ENCODE measurements at places on chromosomes 16 and 17. TPM values are rescaled to one million over a fixed set of nuclear protein-coding genes. Genes with fewer than 3 reads are reported as not detected.

MSLN gene
- total RNA-seq, result 275 TPM

TP53TG3B gene
- total RNA-seq, result not detected

DNA sequence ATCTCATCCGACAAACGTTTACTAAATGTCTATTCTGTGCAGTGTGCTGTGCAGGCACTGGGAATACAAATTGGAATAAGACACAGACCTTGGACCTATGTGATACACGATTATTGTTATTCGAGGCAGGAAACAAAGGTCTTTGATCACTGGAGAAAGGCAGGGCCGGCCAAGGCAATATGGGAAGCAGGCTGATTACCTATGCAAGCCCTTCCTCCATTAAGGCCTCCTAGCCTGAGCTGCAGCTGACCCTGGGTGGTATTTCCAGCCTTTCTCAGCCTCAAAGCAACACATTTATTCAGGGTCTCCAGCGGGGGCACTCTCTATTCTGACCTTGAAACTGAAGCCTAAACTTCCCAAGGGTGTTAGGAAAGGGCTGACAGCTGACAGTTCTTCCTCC is 13.4 kb downstream of the ST6GALNAC1 start:
- DNase-seq, result no peak

DNA sequence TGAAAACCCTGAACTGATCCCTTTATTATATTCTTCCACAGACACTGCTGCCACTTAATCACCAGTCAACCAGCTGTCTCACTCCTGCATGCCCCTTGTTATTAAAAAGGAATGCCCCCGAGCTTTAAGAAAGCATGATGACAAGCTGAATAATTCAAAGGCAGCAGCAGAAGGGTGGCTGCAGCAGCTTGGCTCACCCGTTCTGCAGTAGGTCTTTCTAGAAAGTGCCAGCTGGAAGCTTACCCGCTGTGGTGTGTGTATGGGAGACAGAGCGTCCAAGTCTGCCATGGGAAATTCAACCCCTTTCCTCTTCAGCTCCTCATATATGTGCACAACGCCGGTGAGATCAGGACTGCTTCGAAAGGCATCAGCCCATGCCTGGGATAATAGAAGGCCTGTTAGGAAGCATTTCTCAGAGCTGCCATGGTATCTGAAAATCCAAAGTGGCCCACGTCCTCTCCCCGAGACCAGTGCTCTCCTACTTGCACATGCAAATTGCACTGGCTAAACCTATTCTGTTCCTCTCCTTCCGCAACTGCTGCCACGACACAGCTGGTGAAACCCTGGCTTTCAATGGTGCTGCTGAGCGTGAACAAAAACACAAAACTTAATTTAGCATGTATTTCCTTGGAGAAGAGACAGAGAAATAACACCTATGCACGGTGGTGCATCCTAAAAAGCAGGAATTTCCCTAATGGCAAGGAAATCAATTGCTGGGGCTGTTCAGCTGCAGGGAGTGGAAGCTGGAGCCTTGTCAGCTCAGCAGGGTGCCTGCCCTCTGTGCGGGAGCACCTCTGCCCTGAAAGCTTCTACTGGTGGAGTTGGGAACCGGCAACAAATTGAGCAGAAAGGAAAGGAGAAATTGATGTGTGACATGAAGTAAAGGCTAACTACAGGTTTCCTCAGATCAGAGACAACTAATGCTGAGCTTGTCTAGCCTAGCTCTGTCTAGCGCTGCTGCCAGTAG is 47.9 kb upstream of the SREBF1 start:
- no peak for DNase-seq

DNA sequence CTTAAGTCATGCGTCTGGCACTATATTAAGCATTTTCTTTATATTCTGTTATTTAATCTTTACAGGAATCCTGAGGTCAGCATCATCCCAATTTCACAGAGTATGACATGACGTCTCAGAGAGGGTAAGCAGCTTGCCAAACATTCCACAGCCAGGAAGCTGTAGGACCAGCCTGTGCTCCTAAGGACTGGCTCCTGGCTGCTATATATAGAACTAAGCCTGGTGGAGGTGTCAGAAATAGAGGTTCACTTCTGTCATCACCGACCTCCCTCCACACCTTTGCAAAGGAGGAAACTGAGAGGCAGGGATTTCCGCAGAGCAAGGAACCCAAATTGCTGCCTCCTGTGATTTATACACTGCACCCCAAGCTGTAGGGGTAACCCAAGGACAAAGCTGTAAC is 37.9 kb upstream of the NDRG4 start:
- DNase-seq, result no peak

- no peak for DNase-seq
These were observed 7.8 kb downstream of the GRB7 start for GRCh38 chr17:39745335-39746144.

All from upper lobe of left lung (tissue), 6 donors.